ENCODE measurements at places on chromosomes 3 and 15.

GRCh38 chr15:89226359-89227221 is 5.2 kb upstream of the RLBP1 start:
- no peak for DNase-seq

DNA sequence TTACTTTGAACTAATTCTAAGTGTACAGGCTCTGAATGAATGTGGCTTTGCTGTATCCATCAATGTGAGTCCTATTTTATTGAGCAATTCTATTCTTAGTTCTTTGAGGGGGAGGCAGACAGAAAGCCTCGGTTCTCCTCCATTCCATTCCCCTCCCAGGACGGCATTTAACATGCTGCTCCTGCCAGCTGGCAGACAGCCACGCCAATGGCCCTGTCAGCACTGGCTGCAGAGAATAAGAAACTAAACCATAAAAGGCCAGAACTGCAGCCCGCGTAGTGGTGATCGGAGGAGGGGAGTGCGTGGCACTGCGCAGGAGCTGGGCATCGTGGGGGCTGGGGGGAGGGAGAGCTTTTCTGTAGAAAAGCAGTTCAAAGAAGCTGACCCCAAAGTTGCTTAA is 76.0 kb upstream of the HACD2 start:
- DNase-seq = peak; percentile 94

GRCh38 chr3:42635111-42635510 is 18.4 kb upstream of the ZBTB47 start:
- no peak for DNase-seq

- DNase-seq = no peak
Observed at GRCh38 chr3:43892526-43892925, 201.8 kb downstream of the ABHD5 start.

- DNase-seq = no peak
Observed at GRCh38 chr3:195403244-195403643, 39.6 kb downstream of the ACAP2 start.

DNA sequence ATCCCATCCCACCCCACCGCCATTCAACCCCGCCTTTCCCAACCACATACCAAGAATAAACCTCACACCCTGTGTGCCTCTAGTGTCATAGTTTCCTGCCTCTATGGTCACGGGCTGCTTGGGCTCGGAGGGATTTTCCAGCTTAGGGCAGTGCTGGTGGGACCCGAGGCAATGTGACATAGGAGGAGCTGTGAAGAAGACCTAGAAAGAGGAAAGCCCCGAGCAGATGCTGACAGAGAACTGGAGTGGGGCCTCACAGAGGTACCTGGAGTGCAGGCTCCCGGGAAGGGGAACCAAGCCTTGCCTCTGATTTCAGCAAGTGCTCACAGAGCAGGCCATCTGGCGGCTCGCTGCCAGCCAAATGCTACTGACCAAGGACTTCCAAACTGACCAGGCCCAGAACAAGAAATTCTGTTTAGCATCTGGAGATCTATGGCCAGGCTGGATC is 27.5 kb downstream of the BHLHE40 start:
- no peak for DNase-seq

- no peak for DNase-seq
Observed at GRCh38 chr3:195162033-195162669, 108.8 kb downstream of the XXYLT1 start.

DNA sequence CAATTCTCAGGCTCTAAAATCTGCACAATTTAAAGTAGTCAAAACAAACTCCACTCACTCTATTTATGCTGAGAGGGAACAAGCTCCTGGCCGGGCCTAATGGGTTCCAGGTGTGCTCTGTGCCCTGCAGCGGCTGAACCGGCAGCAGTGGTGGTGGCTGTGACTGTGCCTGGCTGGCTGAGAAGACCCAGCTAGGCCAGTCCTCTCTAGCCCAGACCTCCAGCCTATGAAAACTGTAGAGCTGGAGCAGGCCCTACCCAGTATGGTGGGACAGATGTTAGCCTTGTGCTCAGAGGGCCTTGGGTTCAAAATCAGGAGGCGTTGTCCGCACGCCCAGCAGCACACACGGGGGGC is 37.0 kb downstream of the EPHB3 start:
- DNase-seq = no peak

GRCh38 chr15:45588219-45588875 is 1.2 kb downstream of the BLOC1S6 start:
- DNase-seq = no peak

DNA sequence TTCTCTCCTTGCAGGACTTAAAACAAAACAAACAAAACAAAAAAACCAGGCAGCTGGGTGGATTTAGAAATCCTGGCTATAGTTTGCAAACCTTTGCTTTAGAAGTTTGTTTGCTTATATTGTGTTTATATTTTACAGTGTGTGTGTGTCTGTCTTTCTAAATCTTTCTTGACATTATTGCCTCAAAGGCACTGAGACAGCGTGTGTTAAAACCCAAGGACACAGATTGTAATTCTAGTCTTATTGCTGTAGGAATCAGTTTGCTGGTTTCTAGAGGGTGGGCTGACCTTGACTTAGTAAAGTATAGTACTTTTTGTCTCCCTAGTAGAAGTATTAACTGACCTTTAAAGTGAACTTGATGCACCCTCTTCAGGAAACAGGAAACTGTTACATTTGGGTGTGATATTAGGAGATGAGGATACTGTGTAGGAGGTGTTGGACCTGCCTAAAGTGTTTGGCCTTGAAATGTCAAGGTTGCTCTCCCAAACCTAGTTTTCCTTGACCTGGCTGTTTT is 71.0 kb downstream of the TCF12 start:
- DNase-seq = no peak

- no peak for DNase-seq
Observed at GRCh38 chr15:68326711-68327354, 49.3 kb downstream of the FEM1B start.

- no peak for DNase-seq
Observed at GRCh38 chr3:40845447-40845846, 320.7 kb downstream of the ZNF621 start.

- DNase-seq = no peak
Observed at GRCh38 chr3:120180731-120181412, 86.6 kb upstream of the GSK3B start.

DNA sequence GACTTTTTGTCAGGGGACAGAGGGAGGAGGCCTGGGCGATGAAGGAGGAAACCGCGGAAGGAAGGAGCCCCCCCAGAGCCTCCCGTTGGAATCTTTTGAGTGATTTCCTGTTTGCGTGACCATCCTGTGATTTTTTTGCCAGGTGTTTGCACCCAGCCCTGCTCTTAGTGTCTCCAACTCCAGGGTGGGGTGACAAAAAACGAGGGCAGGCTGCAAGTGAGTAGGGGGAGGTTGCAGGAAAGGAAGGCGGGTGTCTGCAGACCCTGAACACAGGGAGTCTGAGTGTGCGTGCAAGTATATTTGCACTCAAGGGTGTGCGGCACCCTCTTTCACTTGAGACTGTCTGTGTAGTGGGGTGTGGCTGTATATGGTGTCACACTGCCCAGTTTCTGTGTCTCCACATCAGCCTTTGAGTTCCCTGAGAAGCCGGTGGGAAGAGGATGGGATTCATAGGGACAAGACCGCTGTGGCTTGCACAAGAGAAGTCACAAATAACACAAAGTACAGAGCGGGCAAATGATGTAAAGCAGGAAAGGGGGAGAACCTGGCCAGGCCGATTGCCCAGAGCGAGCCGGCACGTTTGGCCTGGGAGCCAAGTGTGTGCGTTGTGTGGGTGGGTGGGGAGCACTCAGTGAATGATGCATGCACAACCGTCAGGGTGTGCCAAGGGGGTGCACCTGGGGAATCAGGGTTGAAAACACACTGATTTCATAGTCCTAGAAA is 6.6 kb downstream of the ISLR2 start:
- DNase-seq = no peak

DNA sequence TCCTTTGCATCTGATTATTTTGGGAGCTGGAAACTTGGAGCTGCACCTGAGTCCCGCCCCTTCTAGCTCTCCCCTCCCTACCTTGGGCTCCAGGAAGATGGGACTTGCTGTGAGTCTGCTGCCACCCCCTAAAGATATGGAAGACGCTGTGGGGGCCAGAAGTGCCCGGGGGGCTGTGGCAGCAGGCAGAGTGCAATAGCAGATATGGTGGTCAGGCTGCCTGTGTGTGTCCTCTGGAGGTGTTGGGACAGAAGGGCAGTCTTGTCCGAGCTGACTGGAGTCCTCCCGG is 485 bp downstream of the PAK6 start:
- no peak for DNase-seq

DNA sequence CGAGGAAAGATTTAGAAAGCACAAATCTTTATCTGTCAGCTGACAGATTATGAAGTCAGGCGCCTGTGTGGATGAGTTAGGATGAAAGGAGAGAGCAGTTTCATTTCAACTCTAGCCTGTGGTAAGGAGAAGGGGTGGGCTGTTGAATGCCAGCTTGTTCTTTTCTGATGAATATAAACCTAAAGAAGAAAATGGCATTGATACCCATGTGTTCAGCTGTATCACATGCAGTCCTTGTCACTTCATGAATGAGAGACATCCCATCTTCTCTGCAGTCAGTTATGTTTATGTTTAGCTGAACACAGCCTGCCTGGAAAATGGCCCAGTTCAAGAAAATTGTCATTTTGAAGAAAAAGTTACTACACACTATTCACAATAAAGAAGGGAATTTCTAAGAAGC is 345.7 kb upstream of the RBMS3 start:
- DNase-seq = no peak

GRCh38 chr3:46930166-46930944 is 46.2 kb downstream of the CCDC12 start:
- no peak for DNase-seq

- DNase-seq = no peak
Observed at GRCh38 chr3:170751083-170751898, 118.7 kb downstream of the RPL22L1 start.

DNA sequence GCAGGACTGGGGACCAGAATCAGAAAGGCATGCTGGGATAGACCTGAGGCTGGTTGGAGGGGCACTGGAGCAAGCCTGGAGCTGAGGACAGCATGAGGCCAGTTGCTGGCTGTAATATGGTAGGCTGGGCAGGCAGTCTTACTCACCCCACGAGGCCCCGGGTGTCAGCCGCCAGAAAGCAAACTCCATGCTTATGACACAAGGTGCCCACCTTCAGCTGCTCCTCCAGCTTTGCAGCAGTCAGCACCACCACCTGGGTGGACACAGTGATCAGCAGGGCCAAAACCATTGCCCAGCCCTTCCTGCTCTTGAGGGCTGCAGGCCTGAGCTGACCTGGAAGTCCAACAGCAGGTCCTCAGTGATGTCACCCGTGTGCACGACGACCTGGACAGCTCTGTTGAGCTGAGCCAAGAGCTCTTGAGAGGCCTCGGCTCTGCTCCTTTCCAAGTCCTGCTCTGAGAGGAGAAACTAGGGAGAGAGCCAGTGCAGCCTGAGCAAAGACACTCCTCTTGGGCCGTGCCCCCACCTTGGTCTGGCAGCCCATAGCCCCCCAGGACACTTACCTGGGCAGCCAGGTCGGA is 747 bp downstream of the UBA7 start:
- no peak for DNase-seq

DNA sequence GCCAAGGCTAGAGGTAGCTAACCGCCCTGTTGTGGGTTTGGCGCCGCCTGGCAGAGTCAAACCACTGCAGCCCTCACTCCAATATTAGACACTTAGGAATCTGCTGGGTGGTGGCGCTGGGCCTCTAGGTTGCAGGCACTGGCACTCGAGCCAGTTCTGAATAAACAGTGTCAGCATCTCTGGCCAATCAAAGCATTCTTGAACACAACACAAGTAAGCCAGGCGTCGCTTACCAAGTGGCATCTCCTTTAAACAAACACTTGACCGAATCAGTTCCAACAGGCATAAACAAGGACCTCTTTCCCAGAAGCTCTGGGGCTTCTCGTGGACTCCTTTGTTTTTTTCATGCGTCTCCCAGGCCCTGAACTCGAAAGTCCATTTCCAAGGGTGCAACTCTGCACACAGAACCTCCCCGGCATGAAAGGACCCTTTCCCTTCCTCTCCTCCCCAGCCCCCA is 82.3 kb downstream of the LRIG1 start:
- DNase-seq = peak; percentile 80

DNA sequence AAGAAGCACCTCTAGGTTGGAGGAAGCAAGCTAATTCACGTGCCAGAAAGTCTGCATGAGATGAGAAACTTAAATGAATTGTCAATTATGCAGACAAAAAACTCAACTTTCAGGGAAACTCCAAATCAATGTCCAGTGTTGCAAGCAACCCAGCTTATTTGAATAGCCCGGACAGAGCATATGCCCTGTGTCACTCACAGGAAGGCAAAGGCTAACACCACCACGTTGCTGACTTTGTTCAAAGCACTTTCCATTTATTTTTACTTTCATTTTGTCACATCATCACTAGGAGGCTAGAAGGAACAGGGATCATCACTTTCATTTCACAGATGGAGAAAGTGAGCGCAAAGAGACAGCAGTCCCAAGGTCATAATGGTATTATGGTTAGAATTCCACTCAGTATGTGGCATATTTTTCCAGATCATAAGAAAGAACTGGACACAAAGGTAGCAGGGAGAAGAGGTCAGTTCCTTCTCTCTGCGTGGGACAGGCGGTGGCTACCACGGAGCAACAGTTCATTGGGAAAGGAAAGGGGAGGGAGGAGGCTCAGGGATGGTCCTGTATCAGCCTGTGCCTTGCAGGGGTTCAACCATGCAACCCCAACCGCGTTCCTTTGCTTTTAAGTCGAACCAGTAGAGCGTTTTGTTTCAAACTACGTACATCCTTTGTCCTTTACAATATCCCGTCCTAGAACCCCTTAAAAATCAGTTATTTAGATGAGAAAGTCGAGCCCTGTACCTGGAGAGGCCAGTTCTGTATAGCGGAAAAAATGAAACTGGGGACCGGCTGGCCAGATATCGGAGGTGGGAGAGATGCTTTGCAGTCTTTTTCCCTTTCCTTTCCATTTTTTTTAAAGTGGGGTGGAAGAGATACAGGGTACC is 1.1 kb downstream of the HEG1 start:
- DNase-seq = no peak

GRCh38 chr15:38171973-38172372 is 80.7 kb upstream of the SPRED1 start:
- DNase-seq = no peak

- no peak for DNase-seq
Observed at GRCh38 chr3:169998668-169999131, 32.1 kb downstream of the SEC62 start.

DNA sequence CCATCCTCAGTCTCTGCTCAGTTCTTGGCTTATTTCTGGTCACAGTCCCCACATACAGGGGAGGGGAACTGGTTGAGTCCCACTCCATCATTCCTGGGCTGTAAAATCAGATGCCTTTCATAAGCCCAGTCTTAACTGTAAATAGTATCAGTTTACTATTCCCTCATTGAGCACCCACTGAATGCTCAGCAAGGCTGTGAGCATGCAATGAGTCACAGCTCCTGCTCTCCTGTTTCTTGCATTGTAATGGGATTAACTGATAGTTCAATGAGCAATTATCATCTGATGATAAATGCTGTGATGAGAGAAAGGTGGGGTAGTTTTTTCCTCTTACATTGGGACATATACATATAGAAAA is 113.6 kb upstream of the TPM1 start:
- DNase-seq = no peak

- no peak for DNase-seq
Observed at GRCh38 chr15:74800559-74801094, 12.0 kb upstream of the LMAN1L start.

GRCh38 chr15:29678504-29679034 is 143.7 kb downstream of the TJP1 start:
- no peak for DNase-seq
